ENCODE measurements at places on chromosomes 5 and 9.

- peak; percentile 20 for DNase-seq
Observed at GRCh38 chr5:57082441-57083067, 91.3 kb upstream of the GPBP1 start.

GRCh38 chr5:6784481-6784880 lies 71.2 kb downstream of the TENT4A start:
- no peak for DNase-seq

DNA sequence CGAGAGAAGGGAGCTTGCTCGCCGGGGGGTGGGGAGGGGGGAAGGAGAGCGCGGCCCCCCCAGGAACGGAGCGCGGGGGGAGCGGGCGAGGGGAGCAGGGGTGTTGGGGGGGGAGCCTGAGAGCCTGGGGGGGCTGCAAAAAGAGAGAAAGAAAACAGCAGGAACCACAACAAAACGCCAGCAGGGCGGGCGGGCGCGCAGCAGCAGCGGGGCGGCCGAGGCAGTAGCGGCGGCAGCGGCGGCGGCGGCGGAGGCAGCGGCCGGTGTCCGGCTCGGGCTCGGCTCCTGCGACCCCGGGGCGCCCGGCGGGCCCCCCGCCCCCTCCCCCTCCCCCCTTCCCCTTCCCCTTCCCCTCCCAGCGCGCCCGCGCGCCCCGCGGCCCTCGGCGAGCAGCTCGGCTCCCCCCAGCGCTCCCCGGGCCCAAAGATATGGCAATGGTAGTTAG lies 1.6 kb downstream of the NR2F1 start:
- DNase-seq: no peak

GRCh38 chr9:112502175-112502946 lies 15.7 kb downstream of the KIAA1958 start:
- peak; percentile 62 for DNase-seq

DNA sequence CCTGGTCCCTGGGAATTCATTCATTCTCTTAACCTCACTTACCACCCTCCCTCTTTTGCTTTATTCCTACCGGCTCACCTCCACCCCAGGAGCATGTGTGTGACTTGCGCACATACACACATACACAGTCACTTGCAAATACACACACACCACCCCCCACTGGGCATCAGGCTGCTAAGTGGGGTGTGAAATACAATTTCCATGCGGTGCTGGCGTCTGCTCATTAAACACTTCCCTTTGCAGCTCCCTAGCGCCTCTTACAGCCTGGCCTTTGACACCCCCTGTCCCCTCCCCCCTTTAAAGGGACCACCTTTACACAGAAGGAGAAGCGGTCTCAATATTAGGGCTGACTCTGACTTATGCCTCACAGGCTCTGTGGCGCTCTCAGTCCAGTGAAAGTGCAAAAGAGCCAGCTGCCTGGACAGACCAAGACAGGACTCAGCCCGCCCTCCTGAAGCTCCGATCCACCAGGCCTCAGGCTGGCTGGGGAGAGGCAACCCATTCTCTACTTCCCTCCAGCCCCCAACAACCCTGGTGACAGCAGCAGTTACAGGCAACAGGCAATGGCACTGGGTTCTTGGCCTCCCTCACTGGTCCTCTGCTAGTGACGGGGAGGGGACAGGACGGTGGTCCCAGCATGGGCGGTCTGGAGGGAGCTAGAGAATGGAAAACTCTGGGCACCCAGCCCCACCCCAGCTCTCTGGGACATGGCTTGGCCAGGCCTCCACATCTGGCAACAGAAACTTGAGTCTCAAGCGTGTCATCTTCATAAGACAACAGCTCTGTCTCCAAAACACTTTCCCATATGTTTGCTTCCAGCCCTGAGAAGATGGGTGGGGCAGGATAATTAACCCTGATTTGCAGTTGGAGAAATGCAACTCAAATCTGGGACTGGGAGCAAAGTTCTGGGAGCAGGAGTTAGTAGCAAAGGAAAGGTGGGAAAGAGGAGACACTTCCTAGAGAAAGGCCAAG lies 12.0 kb downstream of the ENHO start:
- DNase-seq: no peak

GRCh38 chr5:134784946-134785620 lies 26.5 kb downstream of the DDX46 start:
- no peak for DNase-seq

- DNase-seq: no peak
Observed at GRCh38 chr5:66850354-66851075, 254.3 kb downstream of the MAST4 start.

- no peak for DNase-seq
Observed at GRCh38 chr5:138470322-138471051, 5.2 kb downstream of the EGR1 start.

GRCh38 chr9:126317513-126317912 lies 9.1 kb upstream of the MVB12B start:
- peak; percentile 31 for DNase-seq

DNA sequence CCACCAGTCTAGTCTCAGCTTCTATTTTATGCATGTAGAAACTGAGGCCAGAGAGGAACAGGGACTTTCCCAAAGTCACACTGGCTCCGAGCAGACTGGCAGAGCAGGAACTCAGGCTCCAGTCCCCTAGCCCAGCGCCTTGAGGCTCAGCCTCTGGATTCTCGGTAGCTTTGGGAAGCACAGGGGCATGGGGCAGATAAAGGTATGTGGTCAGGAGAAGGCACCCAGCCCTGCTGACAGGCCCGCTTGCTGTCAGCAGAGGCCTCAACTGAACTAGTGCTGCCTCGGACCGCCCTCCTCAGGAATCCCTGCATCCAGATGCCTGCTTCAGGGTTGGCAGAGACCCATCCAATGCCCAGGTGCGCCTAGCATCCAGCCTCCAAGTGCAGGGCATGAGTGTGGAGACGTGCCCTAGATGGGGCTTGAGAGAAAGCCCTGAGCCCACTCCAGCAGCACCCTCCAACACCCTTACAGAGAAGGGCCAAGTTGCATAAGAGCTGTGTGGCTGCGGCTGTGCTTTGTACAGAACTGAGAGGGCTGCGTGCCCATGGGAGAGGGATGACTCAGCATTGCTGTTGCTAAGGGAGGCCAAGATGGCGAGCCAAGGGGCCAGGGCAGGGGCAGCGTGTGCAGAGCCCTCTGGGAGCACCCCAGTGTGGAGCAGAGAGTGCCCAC lies 168.6 kb downstream of the MACROH2A1 start:
- DNase-seq: peak; percentile 25

DNA sequence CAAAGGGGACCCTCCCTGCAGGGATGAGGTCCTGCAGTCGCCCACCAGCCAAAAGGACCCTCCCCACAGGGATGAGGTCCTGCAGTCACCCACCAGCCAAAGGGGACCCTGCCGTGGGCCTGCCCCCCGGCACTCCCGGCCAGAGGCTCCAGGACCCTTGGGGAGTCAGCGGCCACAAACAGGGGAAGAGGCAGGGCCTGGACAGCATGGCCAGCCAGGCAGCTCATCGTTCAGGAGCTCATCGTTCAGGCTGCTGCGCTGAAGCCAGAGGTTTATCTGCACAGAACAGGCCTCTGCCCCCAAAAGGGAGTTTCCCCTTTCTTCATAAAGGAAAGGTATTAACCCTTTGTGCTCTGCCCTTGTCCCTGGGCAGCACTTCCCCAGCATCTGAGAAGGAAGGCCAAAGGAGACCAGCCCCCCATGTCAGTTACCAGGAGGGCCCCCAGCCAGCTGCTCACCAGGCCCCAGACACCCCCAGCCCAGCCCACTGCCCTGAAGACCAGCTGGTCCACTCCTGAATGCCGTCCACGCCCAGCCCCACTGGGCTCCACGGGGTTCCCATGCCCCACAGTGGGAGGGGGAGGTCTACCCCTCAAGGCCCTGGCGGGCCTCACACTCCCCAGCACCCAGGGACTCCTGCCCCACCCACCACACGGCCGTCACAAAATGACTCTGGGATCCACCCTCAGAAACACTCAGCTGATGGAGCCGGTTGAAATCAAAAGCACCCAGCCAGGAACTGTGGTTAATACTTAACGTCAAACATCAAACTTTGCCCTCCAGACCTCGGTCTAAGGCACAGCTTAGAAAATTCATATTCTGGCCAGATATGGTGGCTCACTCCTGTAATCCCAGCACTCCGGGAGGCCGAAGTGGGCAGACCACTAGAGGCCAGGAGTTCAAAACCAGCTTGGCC lies 6.3 kb downstream of the SLC12A7 start:
- DNase-seq: no peak

DNA sequence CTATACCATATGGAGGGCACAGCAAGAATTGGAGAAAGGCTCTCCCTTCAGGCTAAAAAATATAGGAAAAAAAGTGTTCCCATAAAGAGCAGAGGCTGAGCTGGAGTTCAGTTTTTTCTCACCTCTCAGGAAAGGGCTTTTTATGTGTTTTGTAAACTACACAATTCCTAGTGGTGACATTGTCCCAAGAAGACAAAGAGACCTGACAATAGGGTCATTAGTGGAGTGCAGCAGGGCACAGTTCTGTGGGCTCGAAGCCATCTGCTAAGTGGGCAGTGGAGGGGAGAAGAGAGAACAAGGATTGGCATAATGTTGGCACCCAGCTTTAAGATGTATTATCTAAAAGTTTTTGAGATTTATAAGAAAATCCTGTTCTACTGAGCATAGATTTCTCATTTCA lies 162.5 kb downstream of the HCN1 start:
- DNase-seq: no peak

- no peak for DNase-seq
Observed at GRCh38 chr9:127809540-127810377, 7.1 kb downstream of the FPGS start.

- DNase-seq: peak; percentile 63
Observed at GRCh38 chr5:56814361-56814962, 887 bp upstream of the MAP3K1 start.

DNA sequence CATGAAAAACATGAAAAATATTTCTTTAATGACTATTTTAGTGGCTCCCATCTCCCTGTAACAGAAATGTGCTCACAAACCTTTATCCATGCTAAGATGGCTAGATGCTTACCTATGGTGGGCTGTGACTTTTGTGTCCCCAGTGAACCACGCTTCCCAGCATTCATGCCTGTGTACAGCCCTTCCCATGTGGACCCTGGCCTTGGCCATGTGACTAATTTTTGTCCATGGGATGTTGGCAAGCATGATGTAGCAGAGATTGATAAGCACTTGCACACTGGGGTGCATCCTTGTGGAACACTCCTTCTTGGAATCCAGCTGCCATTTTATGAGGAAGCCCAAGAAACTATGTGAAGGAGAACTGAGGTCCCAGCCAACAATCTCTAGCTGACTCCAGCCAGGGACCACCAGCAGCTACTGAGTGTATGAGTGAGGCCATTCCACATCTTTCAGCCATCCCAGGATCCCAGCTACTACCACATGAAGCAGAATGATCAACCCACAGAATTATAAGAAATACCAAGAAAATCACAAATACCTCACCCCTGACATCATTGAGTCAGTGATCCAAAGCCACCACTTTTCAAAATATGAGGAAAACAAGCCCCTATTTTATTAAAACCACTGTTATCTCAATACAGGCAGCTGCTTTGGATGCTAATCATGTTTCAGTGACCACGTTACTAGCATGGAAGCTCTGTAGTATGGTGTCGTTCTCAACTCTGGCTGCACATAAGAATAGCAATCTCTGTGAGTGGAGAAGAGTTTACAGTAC lies 16.1 kb upstream of the RAI14 start:
- DNase-seq: no peak

DNA sequence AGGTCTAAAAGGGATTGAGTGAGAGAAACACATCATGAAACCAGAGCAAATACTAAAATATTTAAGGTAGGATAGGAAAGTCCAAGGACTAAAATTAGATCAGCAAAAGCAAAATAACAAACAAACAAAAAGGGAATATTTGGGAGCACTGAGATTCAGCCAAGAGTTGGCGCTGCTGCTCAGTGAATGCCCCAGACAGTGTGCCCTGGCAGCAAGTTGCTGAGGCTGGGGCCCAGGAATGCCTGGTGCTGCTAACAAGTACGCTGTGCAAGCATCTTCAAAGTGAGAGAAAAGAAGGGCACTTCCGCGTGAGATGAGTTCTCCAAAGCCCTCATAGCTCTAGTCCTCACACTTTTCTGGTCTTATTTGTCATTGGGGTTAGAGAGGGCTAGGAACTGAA lies 603.3 kb downstream of the EFNA5 start:
- no peak for DNase-seq

- DNase-seq: no peak
Observed at GRCh38 chr5:150184990-150185912, 4.6 kb upstream of the SLC6A7 start.

- no peak for DNase-seq
Observed at GRCh38 chr9:124381170-124381945, 33.9 kb downstream of the PSMB7 start.

GRCh38 chr9:113593682-113594281 lies 130.3 kb downstream of the RGS3 start:
- DNase-seq: peak; percentile 65

DNA sequence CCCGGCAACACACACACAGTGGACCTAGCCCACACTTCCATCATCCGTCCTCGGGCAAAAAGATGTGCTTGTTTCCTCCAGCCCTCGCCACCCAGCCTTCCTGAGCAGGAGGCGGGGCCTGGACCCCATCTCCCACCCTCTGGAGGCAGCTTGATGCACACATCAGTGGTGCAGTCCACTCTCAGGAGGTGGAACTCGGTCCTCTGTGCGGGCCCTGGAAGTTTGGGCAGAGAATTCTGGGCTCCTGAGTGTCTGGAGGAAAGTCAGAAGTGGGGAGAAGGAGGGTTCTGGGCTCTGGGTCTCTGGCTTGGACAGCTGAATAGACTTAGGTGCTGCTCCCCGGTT lies 54.0 kb upstream of the NEURL1B start:
- no peak for DNase-seq

- DNase-seq: no peak
Observed at GRCh38 chr5:10625700-10626472, 62.0 kb downstream of the ANKRD33B start.

- no peak for DNase-seq
Observed at GRCh38 chr5:111945535-111945934, 188.5 kb upstream of the NREP start.

DNA sequence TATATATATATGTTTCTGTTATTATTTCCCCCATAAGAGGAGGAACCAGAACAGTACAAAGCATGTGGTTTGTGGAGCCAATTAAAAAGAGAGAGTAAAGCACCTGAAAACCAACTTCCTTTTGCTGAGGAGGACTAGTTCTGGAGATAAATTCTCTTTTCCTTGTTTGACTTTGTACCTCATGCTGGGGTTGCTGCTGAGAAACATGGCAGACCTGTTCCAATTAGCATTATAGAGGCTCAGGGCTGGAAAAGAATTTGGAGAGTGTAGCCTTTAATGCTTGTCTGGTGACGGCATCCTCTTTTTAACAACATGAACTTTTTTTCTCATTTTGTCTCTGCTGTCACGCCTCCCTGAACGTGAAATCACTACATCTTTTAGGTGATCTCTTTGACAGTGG lies 32.8 kb upstream of the NMUR2 start:
- DNase-seq: no peak

Data from RPMI8226 (cell line).